ENCODE measurements at places on chromosomes 12 and 14. TPM values are rescaled to one million over a fixed set of nuclear protein-coding genes. Genes with fewer than 3 reads are reported as not detected.

Gene DPPA3
- not detected for total RNA-seq

Gene PTGDR
- 1.4 TPM for total RNA-seq

Gene PLA2G1B
- not detected for total RNA-seq

Gene FGF23
- not detected for total RNA-seq

Gene ANKS1B
- 2.2 TPM for total RNA-seq

Gene TMEM121
- 2.7 TPM for total RNA-seq

Gene LGR5
- not detected for total RNA-seq

Gene LRRK2
- total RNA-seq: 5.1 TPM

Gene RBMS2
- total RNA-seq: 24.2 TPM

Gene ZC2HC1C
- 1.1 TPM for total RNA-seq
